Naive thymus-derived CD4-positive, alpha-beta T cell (primary cell): ENCODE measurements at places on chromosomes 3 and 15. TPM values are rescaled to one million over a fixed set of nuclear protein-coding genes. Genes with fewer than 3 reads are reported as not detected.
A peak's percentile ranks its signal among the peaks of the same experiment; 100 is the strongest.

The TRAT1 gene
- polyA plus RNA-seq, result 326 TPM

- DNase-seq, result no peak
Measured at GRCh38 chr15:70121624-70122302, 24.0 kb upstream of the TLE3 start.

GRCh38 chr3:122577409-122578031 is at the start of gene PARP15:
Gene PARP15 (plus strand): TSS chr3:122577650. CDS start chr3:122577668, 18 bp downstream.
- DNase-seq, result peak; percentile 50

DNA sequence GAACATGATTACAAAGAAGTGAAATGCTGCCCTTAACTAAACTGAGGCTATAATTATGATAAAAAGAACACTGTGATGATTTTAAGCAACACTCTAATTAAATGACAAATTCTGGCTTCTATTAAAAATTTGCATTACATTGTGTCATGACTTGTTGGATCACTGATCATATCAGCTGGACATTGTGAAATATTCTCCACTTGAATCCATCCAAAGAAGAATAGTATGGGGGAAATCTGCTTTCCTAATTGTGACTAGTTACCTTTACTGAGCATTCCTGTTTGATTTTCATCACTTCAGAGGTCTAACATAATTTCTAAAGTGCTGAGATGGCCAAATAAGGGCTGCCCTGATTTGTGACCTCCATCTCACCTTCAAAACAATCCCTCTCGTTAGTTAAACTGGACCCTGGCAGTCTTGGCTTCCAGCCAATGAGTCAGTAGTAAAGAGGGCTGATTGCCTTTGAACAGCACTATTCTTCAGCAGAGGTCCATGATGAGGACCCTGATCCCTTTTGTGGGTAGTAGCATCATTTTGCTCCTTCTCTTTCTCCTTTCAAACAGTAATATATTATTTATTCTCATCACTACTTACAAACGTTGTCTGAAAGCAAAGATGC is 53.5 kb upstream of the LEKR1 start:
- DNase-seq, result no peak

DNA sequence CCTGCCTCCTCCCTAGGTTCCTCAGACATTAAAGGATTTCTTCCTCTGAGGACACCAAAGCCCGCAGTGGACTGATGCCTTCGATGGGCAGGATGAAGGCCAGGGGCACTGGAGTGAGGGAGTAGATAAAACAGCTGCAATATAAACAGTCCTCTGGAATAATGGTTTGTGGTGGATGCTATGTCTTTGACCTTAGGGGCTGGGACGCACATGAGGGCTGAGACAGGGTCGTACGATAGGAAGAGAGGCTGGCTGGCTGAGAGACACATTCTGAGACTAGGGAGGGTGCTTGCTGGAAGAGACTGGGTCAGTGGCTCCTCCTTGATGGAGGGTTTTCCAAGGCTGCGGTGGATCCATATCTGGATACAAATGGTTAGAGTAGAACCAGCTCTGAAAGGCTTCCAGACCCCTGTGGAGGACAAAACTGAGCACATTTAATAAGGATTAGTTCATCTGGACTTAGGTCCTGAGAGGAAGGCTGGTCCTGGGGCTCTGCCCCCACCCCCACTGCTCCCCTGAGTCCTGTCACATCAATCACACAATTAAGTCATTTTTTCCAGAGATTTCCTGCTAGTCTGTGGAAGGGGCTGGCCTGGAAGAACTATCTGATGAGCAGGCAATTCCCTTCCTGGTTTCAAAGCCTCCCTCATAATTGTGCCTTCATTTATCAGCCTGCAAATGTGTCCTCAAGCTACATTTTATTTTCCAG is 15.8 kb downstream of the TBC1D21 start:
- DNase-seq, result no peak

- no peak for DNase-seq
Measured at GRCh38 chr3:35601959-35602358, 37.4 kb upstream of the ARPP21 start.

GRCh38 chr3:11626084-11626463 is 17.6 kb downstream of the VGLL4 start:
- DNase-seq, result peak; percentile 30

DNA sequence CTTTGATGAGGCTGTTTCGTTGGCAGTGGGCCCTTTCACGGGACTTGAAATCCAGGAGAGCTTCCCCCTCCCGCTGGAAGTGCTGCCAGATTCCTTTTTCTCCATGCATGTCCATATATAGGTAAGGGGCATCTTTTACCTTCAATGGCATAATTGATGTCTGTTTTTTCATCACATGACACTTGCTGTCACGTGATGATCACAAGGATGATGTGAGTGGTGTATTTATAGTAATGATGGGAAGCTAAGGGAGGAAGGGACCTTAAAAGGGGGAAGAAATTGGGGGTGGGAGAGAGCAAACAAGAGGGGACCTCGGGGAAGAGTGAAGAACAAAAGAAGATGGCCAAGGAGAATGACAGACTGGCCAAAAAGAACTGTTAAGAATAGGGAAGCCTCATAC is 11.3 kb upstream of the SUSD5 start:
- no peak for DNase-seq

GRCh38 chr3:197720694-197721093 is 16.0 kb downstream of the RUBCN start:
- DNase-seq, result no peak

DNA sequence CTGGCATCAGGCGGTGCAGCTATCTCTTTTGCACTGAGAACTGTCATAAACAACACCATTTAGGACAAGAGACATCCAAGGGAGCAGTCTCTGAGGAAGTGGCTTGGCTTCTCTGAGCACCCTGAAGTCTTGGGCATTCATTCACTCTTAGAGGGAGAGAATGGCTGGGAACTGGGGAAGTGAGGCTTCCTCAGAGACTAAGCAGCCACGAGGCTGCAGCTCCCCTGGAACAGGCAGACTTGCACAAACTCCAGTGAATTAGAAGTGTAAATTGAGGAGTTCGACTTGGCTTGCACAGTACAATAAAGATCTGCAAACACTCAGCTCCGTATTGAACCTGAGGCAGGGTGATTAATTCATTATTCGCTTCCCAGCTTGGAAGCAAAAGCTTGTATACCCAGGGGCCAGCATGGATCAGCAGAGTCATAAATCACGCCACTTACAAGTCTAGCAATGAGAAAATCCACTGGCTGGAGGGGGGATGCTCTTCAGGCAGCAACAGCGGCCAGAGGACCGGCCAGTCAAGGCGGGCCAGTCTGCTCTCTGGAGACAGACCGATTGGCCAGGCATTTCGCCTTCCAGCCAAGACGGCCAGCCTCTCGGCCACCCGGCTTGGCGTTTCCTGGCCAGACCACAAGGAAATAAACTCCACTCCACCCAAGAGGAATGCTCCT is 118.8 kb upstream of the ADPGK start:
- DNase-seq, result no peak

DNA sequence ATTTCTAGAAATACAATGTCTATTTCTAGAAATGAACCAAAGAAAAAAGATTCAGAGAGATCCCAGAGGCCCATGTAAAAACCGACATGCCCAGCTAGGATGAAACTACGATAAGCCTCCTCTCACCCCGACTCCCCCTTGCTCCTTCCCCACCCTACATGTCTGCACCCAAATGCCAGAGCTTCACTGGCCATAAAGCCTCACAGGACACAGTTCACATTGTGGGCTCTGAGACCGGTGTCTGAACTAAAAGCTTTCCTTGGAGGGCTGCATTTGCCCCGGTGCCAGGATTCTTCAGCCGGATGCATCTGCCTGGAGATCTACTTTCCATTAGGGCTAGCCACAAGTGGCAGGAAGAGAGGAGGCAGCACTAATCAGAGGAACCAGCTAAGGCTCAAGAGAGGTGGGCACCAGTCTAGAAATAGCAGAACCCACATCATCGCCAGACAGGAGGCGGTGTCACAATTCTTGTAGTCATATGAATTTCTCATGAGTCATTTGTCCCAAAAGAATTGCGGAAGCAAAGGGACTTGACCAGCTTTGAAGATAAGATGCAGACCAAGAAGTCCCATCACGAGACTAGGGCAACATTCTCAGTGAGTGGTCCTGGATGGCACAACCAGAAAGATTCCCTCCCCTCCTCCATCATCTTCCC is 353.6 kb downstream of the NTRK3 start:
- no peak for DNase-seq

GRCh38 chr3:13322324-13322723 is 97.8 kb downstream of the NUP210 start:
- DNase-seq, result no peak

The LRRIQ4 gene
- polyA plus RNA-seq, result not detected

The AGTR1 gene
- polyA plus RNA-seq, result not detected

The KCNMB2 gene
- polyA plus RNA-seq, result not detected

DNA sequence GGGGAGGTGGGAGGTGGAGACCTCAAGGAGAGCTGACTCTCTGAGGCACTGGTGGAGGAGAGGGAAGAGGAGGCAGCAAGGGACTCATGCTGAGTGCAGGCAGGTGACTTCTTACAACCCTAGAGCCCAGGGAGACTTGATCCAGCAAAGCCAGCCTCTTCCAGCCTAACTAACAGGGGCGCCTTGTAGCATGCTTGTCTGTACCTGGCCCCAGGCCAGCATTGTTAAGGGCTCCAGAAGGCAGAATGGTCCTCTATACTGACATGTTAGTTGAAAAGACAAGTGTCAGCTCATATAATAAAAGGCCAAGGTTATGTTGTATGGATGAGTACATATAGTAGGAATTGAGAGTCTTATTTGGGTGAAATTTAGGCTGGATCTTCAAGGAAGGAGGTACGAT is 65.4 kb downstream of the CHDH start:
- DNase-seq, result no peak

The LOXL1 gene
- polyA plus RNA-seq, result 2.3 TPM

The ZSCAN29 gene
- 3.1 TPM for polyA plus RNA-seq

The GOLGA8A gene
- 3.0 TPM for polyA plus RNA-seq

The SAMD7 gene
- polyA plus RNA-seq, result not detected

DNA sequence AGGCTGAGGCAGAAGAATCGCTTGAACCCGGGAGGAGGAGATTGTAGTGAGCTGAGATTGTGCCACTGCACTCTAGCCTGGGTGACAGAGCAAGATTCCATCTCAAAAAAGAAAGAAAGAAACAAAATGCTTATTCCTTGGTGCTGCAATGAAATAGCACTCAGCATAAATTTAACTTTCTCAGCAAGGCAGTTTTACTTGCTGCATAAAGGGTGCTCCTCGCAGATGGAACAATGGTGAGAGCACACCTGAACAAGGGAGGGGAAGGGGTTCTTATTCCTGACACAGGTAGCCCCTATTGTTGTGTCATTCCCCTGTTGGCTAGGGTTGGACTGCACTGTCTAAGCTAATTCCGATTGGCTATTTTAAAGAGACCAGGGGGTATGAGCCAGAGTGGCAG is 17.1 kb downstream of the PAK2 start:
- no peak for DNase-seq

The NRROS gene
- polyA plus RNA-seq, result 4.3 TPM

The ACKR4 gene
- not detected for polyA plus RNA-seq
